Activated CD8-positive, alpha-beta memory T cell treated with anti-CD3 and anti-CD28 coated beads for 24 hours (primary cell): ENCODE measurements at places on chromosomes 12 and 14.

DNA sequence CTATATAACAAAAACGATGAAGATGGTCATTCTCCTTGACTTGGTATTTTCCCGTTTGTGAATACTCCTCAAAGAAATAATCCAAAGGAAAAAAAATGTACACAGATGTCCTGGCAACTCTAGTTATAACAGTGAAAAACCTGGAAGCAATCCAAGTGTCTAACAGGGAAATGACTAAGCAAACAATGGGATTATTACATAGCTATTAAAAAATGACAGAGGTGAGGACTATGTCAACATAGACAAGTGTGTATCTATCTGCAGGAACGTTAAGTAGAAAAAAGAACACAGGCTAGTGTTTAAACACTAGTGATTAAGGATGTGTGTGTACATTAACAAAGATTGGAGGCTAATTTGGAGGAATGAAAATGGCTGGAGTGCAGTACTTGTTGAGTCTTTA, 5.9 kb upstream of the APOLD1 start:
- DNase-seq, result no peak

DNA sequence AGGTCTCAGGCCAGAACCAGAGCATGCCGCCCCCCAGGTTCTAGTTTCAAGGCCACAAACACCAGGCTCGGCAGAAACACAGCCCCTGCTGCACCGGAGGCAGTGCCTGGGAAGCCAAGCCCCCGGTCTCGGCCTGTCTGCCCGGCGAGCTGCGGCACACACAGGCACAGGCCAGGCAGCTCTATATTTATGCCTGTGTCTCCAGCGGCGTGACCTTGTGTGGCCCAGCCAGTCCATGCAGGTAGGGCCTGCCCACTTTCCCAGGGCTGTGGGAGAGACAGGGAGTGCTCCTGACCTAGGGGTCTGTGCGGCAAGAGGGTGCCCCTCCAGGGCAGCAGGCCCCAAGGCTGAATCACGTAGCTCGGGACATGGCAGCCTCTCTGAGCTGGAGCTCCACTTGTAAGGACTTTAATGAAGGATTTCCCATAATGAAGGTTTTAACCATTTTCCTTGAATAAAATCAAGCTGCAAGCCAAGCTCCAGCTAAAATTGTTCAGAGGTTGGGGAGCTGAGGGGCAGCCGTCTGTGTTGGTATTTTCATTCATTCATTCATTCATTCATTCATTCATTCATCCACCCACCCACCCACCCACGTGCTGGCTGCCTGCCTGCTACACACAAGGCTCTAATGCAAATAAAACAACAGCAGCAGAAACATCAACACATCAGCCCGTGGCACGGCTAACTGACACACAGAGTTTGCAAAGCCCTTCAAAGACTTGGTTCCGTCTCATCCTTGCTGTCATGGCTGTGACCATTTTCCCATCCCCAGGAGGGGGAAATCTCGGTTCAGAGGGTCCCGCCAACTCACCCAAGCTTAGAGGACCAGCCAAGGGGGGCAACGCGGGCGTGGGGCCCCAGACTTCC, 92.0 kb downstream of the RFLNA start:
- DNase-seq, result no peak

- no peak for DNase-seq
Observed at GRCh38 chr12:12983420-12984035, 16.5 kb downstream of the HEBP1 start.

DNA sequence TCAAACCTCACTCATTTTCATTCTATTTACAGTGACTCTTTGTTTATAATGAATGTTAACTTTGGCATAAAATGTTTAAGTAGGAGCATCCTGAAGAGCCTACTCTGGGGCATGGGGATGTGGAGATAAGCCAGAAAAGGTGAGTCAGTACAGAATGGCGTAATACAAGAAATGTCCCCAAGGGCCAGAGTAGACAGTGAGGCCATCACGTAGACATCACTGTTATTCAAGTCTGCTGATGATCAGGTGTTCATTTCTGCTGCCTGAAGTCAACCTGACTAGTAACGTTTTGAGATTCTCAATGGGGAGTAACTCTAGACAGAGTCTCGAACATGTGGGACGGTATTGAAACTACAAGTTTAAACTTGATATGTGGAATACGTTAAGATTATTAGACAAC, 47.6 kb upstream of the PKP2 start:
- DNase-seq, result no peak

DNA sequence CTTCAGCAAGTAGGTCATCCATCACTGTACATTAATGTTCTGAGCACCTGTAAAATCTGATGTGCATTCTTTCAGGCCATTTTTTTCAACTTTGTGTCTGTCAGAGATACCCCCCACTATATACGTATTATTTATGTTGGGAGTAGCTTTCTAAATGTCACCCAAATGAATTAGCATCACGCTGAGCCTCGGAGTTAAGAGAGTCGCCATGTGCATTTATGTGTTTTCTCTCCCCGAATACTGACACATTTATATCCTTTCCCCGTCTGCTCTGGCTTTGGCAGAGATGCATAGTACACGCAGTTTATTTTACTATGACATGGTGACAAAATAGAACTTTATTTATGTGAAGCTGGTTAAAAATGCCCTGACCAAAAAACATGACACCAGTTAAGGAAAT, 216.4 kb downstream of the SLC25A21 start:
- no peak for DNase-seq

DNA sequence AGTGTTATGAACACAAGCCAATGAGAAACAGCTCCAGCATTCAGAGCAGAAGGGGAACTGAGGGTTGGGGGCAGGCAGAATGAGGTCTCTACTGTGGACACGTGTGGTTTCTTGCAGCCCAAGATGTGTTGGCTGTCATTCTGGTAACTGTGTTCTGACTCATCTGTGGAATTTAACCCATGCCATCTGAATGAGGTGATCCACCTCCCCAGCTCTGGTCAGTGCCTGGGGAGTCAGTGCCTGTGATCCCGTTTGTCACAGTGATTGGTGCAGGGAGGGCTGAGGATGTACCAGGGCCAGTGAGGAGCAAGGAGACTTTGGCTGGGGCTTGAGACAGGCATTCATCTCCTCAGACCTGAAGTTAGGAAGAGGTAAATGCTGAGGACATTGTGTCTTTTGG, 216.8 kb downstream of the MSRB3 start:
- DNase-seq, result no peak

GRCh38 chr14:91890291-91890749, 23.0 kb upstream of the TC2N start:
- no peak for DNase-seq

- no peak for DNase-seq
Observed at GRCh38 chr12:52682381-52682660, 2.1 kb upstream of the KRT1 start.

- DNase-seq, result peak; percentile 85
Observed at GRCh38 chr12:119989731-119990381, 820 bp downstream of the BICDL1 start.

GRCh38 chr12:123952037-123952436, 20.6 kb downstream of the CCDC92 start:
- DNase-seq, result peak; percentile 9

GRCh38 chr12:14239350-14239934, 126.0 kb upstream of the ATF7IP start:
- peak; percentile 73 for DNase-seq

- DNase-seq, result no peak
Observed at GRCh38 chr14:73237786-73238423, 599 bp downstream of the PAPLN start.

DNA sequence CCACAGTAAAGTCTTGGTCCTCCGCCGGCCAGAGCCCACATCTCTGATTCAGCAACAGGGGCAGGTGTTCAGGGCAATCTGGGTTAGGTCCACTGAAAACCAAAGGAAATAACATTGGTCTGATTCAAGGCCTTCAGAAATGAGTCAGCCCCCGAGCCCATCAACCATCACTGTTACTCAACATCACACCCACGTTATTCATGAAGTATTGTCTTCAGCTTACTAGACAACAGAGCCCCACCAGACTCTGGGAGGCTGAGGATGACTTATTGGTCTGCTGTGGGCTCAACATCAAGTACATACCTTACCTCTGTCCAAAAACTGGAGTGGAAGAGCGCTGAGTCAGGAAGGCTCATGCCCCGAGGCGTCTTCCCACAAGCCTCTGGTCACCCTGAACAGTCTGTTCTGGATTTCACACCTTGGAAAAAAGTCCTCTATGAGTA, 97.5 kb downstream of the ZFP36L1 start:
- no peak for DNase-seq

DNA sequence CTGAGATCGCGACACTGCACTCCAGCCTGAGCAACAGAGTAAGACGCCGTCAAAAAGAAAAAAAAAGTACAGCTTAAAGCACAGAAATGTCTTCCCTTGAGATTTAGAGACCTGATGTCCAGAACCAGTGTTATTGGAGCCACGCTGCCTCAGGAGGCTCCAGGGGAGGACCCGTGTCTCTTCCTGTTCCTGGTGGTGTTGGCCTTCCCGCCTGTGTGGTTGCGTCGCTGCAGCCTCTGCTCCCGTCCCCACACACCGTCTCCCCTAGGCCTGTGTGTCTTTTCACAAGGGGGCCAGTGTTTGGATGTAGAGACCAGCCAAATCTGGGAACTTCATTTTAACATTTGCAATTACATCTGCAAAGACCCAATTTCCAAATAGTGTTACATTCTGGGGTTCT, 8.6 kb upstream of the FBRSL1 start:
- DNase-seq, result no peak

GRCh38 chr12:6869049-6870021, 2.0 kb downstream of the TPI1 start:
- DNase-seq, result peak; percentile 91

DNA sequence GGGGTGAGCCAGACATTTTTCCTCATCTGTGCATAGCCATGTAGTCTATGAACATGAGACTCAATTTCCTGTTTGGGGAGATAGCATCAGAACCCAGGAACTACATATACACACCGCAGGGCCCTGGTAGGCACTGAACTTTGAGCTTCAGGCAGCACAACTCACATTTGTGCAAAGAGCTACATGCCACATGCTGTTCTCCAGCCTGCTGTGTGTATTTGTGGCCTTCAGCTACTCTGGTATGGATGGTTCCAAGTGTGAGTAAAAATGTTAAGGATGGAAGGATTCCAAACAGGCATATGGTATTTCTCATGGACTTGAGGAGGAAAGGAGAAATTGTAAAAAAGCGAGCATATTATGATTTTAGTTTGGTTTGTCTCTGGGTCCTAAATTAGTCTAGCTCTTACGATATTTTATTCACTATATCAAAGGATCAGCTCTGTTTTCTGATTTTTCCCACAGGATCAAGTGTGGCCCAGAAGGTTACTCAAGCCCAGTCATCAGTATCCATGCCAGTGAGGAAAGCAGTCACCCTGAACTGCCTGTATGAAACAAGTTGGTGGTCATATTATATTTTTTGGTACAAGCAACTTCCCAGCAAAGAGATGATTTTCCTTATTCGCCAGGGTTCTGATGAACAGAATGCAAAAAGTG, 422.4 kb upstream of the OR4E1 start:
- DNase-seq, result no peak

DNA sequence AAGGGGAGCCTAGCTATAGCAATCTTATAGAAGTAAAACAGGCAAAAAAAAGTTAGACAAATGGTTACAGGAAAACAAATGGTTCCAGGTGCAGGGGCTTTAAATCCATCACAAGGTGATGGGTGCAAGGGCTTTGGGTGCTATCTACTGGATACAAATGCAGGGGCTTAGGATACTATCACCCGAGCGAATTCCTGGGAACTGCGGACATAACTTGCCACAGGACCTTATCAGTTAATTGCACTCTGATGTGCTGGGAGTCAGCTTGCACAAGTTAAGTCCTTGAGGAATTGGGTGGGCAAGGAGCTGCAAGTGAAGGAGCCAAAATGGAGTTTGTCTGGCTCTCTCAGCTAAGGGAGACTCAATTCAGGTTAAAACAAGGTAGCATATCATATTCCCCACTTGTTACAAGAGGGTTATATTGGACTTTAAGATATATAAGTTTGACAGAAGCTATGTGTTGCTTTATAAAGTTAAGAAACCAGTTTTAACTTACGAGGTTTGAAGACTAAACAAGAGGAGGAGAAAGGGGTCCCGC, 115.0 kb upstream of the PZP start:
- no peak for DNase-seq

DNA sequence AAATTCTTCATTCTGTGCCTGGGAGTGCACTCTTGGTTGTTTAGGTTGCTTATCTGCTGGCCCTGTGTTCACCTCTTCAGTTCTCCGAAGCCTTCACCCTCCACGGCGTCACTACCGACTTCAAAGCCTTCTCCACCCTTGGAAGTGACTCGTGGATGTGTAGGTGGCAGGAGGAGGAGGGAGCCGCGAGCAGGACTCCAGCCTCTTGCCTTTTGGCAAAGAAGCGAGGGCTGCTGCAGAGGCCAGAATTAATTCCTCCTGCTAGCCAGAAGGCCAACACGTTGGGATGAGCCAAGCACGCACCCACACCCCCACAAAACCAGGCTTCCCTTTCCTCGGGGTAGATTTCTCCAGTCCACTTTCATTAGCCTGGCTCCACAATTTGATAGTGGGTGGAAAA, 86.5 kb downstream of the TBX5 start:
- DNase-seq, result no peak

GRCh38 chr14:76773188-76773885, 12.1 kb downstream of the VASH1 start:
- DNase-seq, result peak; percentile 56

GRCh38 chr12:26323673-26324072, 128.3 kb downstream of the SSPN start:
- DNase-seq, result no peak

DNA sequence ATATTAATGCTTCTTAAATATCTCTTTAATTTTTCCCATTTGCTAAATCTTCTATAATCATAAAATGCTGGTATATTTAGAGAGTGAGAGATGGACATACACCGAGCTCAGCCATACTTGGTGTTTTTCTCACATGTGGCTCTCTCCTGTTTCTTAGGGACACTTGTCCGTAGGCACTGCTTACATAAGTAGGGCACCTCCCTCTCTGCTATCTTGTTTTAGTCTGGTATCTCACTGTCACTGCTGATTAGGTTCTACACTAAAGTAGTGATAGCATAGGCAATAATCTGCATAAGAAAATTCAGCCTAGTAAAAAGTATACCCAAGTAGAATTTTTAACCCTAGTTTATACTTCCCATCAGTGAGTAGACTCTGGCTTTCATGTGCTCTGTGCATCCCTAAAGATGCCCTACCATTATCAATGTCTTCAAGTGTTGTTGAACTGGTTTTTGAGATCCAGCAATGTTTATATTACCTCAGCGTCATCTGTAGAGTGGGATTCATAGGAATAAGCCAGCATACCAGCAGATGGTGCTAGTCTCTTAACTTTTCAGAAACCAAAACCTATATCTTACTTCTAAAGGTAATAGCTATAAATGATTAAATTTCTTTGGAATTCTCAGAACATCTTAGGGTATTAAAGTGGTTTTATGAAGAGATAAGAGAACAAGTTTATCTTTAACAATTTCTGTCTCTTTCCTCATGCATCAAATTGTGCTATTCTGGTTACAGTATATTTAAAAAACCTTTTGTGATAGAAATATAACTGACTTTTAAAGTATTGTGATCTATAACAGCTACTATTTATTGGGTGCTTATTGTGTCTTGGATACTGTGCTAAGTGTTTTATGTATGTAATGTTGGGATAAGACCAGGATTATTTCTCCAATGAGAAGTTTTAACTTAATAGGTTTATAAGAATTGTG, 32.9 kb downstream of the ARID2 start:
- DNase-seq, result no peak
